Neural crest cell (in vitro differentiated cells): ENCODE measurements at places on chromosomes 3 and 15. TPM values are rescaled to one million over a fixed set of nuclear protein-coding genes. Genes with fewer than 3 reads are reported as not detected.

The SETD5 gene
- total RNA-seq: 198 and 206 TPM in 2 replicates

The NR1I2 gene
- 0.26 TPM in 1 of 2 replicates, not detected in the other for total RNA-seq

The BRPF1 gene
- 36.9 and 39.2 TPM in 2 replicates for total RNA-seq

The HDC gene
- 2.6 and 3.5 TPM in 2 replicates for total RNA-seq

DNA sequence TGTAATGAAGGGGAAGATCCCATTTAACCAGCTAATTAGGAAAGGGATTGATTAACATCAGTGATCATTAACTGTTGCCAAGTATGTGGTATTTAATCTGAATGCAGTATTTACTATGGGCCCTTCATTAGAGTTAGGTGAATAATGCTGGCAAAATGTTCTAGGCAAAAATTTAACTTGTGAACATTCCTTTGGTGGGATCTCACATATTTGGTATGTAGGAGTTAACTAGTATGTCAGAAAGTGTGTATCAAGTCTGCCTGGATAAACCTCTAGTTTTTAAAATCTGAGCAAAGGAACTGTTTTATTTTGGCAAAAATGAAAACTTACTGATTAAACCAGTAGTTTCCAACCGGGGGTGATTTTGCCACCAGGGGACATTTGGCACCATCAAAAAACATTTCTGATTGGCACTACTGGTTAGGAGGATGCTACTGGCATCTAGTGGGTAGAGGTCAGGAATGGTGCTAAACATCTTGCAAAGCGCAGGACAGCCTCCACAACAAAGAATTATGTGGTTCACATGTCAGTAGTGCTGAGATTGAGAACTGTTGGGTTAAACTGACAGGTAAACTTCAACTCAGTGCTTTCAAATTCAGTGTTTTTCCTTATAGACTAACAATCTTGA lies 22.5 kb downstream of the LRTM1 start:
- DNase-seq: no peak

- DNase-seq: no peak
These were observed 202.7 kb upstream of the KBTBD8 start for GRCh38 chr3:66795365-66795764.

GRCh38 chr15:73601451-73602445 lies 31.4 kb downstream of the NPTN start:
- no peak for DNase-seq
